ENCODE measurements at places on chromosomes 12 and 14.

- DNase-seq: no peak
Observed at GRCh38 chr12:18148961-18149360, 59.0 kb upstream of the RERGL start.

DNA sequence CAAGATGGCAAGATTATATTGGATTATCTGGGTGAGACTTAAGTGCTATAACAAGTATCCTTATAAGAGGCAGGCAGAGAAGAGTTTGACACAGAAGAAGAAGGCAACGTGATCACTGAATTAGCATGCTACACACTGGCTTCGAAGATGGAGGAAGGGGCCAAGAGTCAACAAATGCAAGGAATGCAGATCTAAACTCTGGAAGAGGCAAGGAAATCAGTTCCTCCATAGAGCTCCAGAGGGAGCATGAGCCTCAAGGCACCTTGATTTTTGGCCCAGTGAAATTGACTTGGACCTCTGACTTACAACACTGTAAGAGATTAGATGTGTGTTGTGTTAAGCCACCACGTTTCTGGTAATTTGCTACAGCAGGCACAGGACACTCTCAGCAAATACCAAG, 536.4 kb upstream of the SEL1L start:
- DNase-seq: no peak

DNA sequence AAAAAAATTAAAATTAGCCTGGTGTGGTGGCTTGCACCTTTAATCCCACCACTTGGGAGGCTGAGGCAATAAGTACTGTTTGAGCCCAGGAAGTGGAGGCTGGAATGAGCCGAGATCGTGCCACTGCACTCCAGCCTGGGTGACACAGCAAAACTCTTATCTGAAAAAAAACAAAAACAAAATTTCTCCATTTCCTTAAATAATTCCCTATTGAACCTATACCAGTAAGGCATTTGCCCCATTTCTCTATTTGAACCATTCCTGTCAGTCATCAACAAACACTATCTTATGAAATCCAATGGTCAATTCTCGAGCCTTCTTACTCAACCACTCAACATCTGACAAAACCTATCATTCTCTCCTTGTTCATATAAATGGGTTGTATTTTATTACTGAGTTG, 14.7 kb downstream of the SLC2A14 start:
- no peak for DNase-seq

DNA sequence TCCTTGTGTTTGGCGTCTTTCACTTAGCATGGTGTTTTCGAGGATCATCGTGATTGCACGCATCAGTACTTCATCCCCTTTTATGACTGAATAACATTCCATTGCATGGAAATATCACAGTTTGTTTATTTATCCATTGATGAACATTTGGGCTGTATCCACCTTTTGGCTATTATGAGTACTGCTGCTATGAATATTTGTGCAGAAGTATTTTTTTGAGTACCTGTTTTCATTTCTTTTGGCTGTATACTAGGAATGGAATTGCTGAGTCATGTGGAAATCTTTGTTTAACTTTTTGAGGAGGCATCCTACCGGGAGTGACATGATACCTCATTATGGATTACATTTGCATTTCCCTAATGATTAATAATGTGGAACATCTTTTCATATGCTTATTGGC, 66.4 kb downstream of the WNK1 start:
- no peak for DNase-seq

GRCh38 chr14:73968885-73969284, 18.8 kb downstream of the COQ6 start:
- no peak for DNase-seq

DNA sequence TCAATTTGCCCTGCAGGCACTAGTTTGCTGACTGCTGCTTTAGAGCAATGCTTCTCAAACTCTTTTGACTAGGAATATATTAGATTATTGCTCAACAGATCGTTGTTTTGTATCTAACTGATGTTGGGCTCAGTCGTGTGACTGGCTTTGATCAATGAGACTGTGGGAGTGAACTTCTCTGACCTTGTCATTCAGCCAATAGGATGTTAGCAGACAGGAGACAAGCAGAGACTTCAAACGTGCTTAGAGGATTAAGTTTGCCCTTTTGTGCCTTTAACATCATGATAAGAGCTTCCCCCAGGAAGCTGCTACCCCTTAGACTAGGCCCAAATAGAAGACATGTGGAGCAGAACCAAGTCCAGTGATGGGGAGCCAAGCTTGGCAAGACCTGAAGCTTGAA, 76.7 kb upstream of the ELK3 start:
- no peak for DNase-seq

DNA sequence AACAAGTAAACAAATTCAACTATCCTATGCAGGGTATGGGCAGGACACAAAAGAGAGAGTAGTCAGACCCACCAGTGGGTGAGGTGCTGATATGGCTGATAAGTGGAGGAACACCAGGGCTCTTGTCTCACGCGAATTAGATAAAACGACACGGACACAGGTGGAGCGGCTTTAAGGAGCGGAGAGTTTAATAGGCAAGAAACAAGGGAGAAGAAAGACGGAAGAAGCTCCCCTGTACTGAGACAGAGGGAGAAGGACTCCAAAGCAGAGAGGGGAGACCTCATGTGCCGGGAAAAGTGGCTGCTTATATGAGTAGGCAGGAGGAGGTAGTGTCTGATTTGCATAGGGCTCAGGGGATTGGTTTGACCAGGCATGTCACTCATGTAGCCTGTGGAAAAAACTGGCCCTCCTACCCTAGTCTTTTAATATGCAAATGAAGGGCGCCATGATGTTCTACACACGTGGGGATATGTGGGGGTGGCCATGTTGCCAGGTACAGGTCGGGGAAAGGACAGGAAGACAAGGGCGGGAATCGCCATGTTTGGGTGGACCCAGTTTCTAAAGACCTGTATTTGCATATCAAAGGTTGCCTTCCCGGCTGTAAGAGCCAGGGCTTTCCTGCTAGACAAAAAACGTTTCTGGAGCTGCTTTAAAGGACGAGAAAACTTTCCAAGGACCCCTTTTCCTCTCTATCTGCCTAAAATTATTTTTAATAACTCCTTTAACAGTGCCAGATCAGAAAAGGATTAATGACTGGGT, 28.8 kb downstream of the RPGRIP1 start:
- no peak for DNase-seq

GRCh38 chr12:67803278-67803993, 154.9 kb downstream of the DYRK2 start:
- DNase-seq: no peak

GRCh38 chr14:76698191-76698590, 63.1 kb upstream of the VASH1 start:
- DNase-seq: no peak

DNA sequence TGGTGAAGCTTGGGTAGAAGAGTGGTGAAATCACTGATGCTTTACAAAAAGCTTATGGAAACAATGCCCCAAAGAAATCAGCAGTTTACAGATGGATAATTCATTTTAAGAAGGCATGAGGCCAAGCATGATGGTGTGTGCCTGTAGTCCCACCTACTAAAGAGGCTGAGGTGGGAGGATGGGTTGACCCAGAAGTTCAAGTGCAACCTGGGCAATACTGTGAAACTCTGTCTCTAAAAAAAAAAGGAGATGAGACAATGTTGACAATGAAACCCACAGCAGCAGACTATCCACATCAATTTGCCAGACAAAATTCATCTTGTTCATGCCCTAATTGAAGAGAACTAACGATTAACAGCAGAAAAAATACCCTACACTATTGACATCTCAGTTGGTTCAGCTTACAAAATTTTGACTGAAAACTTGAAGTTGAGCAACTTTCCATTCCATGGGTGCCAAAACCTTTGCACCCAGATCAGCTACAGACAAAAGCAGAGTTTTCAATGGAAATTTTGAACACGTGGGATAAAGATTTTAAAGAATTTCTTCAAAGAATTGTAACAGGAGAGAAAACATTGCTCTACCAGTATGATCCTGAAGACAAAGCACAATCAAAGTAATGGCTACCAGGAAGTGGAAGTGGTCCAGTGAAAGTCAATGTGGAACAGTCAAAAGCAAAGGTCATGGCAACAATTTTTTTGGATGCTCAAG, 26.7 kb downstream of the BTG1 start:
- no peak for DNase-seq

- no peak for DNase-seq
Observed at GRCh38 chr14:77067632-77068516, 30.2 kb upstream of the CIPC start.

DNA sequence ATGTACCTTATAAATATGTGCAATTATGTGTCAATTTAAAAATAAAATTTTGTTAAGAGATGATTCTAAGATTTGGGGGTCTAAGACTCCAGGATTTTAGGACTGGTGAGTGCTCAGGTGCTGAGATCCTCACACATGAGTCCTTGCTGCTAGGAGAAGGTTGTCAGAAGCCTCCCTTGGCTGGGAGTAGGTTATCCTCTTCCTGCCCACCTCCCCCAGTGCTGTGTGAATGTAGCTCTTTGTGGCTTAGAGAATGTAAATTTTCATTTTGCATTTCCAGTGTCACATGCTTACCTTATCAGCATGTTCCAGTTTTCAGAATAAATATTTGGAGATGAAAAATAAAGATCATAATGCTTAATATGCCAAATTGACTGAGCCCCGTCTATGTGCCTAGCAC, 114.2 kb upstream of the MDM1 start:
- no peak for DNase-seq

DNA sequence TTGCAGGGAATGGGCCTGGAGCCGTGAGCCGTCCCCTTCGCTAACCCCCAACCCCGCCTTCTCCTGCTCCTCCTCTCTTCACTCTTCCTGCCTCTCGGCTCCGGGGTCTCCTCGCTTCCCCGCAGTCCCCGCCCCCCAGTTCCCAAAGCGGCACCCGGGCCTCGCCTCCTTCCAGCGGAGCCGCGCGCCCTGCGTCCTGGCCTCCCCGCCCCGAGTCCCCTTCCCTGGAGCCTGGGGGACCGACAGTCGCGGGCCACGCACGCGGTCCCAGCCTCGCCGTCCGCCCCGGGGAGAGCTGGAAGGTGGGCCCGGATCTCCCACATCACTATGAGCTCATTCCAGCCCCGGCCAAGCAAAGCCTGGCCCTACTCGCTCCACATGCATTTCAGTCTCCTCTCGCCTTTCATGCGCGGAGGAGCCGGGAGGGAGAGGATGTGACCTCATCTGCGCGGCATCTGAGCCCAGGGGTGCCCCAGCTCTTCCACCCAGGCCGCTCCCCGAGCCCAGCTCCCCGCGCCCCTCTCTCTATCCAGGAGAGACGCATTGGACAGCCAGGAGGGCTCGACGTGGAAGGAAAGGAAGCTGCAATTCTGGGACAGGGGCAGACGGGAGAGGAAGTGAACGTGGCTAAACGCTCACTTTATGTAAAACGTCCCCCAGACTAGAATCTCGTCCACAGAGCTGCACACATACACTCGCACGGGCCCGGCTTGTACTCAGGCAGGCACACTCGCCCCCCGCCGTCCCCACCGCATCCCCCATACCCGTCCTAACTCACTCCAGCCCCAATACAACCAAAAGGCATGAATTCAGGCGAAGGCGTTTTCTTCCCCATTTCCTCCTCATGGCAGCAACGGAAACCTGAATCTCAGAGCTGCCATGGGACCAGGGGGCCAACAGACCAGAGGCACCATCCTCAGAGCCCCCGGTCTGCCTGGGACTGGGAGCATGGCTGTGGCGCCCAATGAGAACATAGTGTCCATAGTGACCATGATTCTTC, 108.7 kb upstream of the CCND2 start:
- DNase-seq: no peak

DNA sequence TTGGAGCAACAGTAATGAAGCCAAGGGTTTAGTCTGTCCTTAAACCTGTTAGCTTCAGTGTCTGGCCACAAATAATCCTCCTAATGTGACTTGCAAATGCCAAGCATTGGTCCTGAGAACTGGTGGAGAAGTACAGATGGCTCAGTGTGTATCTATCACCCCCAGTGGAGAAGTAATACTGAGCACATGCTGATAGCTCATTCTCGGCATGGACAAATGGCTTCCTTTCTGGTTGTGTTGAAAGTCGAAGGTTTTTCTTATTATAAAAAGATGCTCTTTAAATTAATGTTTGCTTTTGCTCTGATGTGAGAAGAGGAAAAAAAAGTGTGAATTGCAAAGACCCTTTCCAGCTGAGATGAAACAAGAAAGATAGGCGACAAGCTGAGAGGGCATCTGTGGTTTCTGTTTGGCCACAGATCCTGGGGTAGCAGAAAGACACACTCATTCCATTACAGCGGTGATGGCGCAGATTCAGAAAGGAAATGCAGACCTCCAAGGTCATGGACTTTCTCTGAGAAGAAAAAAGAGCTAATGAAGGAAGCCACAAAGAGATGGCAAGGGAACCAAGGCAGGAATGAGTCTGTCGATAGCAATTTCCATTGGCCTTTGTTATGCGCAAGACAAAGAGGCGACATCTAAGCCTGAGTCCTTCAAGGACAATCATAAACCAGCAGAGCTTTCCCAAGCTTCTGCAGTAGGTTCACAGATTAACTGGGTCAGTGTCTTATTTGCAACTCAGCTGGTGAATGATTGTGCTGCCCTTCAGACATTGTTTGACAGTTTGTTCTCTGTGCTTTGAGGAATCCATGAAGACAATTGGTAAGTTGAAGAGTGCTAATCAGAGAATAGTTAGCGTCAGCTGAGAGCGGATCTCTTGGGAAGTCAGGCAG, 155.5 kb upstream of the RGS6 start:
- DNase-seq: no peak

- DNase-seq: no peak
Observed at GRCh38 chr12:102479939-102480338, 424 bp downstream of the IGF1 start.

DNA sequence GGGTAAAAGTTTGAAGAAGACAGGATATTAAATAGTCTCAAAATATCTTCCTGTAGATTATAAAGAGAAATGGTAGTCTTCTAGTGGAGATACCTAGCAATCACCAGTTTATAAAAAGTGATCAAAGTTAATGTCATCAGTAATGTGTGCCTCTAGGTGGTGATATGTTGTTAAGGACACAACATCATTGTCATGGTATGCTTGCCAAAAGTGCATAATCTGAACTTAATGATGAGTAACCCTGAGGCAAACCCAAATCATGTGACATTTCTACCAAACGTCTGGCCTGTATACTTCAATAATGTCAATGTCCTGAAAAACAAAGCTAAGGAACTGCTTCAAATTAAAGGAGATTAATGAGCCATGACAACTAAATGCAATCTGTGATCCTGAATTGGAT, 214.7 kb downstream of the PHLDA1 start:
- DNase-seq: no peak

DNA sequence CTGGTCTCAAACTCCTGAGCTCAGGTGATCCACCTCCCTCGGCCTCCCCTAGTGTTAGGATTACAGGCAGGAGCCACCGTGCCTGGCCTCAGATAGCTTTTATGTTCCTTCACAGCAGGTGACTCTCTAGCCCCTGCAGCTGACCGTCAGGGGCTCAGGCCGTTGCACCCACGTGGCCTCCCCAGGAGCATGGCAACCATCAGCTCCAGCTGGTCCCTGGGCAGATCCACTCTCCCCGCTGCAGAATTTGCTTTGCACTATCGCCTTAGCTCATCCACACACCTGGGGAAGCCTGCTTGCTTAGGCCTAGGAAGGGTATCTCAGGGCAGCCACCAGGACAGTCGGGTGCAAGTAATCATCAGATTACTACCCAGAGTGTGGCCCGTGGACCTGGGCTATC, 62.6 kb downstream of the TSPAN9 start:
- DNase-seq: no peak

DNA sequence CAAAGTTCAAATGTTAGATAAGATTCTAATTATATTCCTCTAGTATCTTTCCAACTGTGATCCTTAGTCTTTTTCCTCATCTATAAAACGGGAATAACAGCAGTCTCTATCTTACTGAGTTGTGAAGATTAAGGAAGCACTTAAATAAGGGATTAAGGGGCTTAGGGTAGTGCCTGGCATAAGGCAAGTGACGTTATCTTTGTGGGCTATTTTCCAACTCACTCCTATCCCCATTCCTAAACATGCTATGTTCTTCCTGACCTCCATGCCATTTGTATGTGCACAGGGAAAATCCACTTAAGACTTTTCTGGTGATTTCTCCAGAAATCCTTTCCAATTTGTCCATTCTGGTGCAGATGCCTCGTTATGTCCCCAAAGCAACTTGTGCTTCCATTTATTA, 33.3 kb downstream of the SUPT16H start:
- DNase-seq: no peak

All from cortex of kidney (tissue), 1 donor.